ENCODE measurements at places on chromosomes 6 and 20.
A peak's percentile ranks its signal among the peaks of the same experiment; 100 is the strongest.

DNA sequence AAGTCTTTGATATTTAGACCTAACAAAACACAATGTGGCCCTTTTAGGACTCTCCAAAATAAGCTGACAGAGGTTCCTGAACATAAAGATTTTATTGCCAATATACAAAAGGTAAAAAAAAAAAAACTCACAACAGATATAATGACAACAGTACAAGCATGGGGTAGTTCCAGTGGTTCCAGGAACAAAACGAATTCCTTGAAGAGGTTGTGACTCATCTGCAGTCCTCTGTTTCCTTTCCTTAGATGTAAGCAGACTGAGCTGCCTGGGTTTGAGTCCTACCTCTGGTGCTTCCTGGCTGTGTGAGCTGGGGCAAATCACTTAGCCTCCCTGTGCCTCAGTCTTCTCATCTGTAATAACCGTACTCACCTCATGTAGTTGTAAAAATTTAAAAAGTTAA is 13.3 kb upstream of the CTAGE9 start:
- DNase-seq, result no peak

DNA sequence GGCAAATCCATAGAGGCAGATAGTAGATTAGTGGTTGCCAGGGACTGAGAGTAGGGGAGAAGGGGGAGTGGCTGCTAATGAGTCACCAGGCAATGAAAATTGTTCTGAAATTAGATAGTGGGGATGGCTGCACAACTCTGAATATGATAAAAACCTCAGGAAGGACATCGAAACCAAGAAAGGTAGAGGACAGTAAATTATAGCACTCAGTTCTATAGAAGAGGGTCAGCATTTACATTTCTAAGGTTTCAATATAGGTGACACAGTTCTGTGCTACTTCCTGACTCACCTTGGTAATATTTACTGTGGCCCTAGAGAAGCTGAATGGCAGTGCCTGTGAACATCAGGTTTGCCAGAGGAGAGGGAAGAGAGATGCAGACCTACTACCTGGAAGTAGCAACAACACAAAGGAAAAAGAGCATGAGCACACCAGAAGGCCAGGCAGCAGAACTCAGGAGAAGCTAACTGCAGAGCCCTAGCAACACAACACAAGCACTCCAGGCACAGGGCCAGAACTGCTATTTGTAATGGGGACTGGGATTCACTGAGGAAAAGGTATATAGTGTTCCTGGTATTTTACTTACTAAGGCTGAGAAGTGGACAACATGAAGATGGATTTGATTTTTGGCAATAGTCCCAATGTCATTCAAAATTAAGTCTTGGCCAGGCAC is 75.9 kb downstream of the PLCG1 start:
- DNase-seq, result peak; percentile 57

GRCh38 chr20:58642441-58642840 is 8.6 kb upstream of the STX16 start:
- DNase-seq, result no peak

GRCh38 chr6:13304101-13304500 is 24.2 kb downstream of the TBC1D7 start:
- no peak for DNase-seq

- DNase-seq, result no peak
Measured at GRCh38 chr20:17854307-17854903, 114.2 kb downstream of the SNX5 start.

GRCh38 chr20:51763965-51764602 is 4.1 kb downstream of the ATP9A start:
- no peak for DNase-seq

DNA sequence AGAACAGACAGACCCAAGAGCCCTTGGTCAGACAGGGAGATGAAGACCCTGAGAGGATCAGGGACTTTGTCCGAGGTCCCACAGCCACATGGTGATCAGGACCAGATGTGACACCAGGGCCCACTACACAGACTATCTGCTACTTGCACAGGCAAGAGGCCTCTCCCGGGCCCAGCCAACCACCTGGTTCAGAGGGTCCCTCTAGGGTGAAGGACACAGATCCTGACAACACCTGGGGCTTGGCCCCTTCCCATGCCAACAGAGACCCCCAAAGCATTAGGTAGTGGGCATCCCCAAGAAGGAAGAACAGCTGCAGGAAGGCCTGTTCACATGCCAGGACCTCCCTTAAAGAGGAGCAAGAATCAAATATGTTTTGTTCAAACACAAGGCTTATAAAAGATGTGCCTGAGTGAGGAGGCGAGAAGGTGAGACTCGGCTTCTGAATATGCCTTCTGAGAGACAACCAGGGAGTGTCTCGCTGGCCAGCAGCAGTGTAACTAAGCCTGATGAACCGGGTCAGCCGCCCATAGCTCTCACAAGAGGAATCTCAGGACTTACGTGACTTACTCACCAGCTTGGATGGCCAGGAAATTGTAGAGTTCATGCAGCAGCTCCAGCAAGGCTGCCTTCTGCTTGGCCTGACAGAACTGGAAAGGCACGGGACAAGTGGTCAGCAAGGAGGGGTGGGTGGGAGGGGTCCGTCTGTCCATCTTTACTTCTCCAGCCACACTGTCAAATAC is 5.0 kb downstream of the LEMD2 start:
- no peak for DNase-seq

GRCh38 chr6:131574133-131574532 is 1.1 kb downstream of the ARG1 start:
- no peak for DNase-seq

DNA sequence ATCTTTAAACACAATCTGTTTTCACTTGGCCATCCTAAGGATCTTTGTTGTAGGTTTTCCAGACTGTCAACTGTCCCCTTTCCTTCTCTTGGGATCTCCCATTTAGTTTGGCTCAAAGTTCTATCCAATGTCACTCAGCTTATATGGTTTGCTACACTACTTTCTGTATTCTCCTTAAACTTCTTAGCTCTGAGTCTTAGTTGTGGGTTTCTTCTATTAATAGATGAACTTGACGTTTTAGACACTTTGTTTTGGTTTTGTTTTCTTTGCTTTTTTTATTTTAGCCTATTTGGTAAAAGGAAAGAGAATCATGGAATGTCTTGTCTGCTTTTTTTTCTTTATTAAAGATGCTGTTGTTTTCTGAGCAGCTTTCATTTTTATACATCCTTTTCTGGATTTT is 11.4 kb downstream of the RMND1 start:
- DNase-seq, result no peak

- peak; percentile 75 for DNase-seq
Measured at GRCh38 chr20:2206957-2207769, 88.6 kb upstream of the TGM3 start.

GRCh38 chr6:106844930-106845329 is 129.6 kb downstream of the CD24 start:
- no peak for DNase-seq

DNA sequence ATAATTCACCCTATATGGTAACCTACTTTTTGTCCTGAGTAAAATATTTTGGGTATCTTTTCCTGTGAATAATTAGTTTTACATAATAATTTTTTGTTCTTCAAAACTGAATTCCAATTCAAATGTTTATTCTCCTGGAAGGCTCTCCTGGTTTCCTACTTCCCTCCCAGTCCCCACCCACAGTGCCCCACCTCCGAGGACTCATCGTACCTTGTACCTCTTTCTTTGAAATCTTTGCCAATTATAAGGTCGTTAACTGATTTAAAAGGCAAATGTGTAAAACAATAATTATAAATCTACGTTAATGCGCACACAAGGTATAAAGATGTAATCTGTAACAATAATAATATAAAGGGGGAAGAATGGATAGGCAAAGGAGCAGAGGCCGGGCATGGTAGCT is 40.5 kb upstream of the VEGFA start:
- no peak for DNase-seq

GRCh38 chr6:14360565-14360964 is 243.0 kb downstream of the CD83 start:
- no peak for DNase-seq
